ENCODE measurements at places on chromosomes 4 and X. TPM values are rescaled to one million over a fixed set of nuclear protein-coding genes. Genes with fewer than 3 reads are reported as not detected.

DNA sequence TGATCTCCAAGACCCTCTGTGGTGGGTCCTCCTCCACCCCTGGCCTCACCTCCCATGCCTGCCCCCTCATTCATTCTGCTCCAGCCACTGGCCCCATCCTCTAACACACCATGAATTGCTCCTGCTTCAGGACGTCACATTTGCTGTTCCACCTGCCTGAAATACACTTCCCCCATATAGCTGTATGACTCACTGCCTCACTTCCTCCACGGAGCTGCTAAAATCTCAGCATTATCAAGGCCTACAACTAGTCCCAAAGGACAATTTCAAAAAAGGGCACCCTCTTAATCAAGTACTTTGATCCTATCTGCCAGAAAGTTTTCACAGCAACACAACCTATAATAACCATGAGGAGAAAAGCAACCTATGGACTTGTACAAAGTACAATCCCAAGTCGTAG lies 43.6 kb upstream of the PHOX2B start:
- DNase-seq, result no peak

GRCh38 chr4:147421456-147421855 lies 59.4 kb upstream of the EDNRA start:
- no peak for DNase-seq

TLR1 gene
- 27.9 TPM for total RNA-seq

FGF5 gene
- 1.9 TPM for total RNA-seq

PLXNB3 gene
- 23.6 TPM for total RNA-seq

DMRTC1B gene
- total RNA-seq, result 6.3 TPM

All from umbilical cord (tissue), 2 donors.